Fibroblast of upper back skin (primary cell): ENCODE measurements at places on chromosomes 1 and 21.
A peak's percentile ranks its signal among the peaks of the same experiment; 100 is the strongest.

DNA sequence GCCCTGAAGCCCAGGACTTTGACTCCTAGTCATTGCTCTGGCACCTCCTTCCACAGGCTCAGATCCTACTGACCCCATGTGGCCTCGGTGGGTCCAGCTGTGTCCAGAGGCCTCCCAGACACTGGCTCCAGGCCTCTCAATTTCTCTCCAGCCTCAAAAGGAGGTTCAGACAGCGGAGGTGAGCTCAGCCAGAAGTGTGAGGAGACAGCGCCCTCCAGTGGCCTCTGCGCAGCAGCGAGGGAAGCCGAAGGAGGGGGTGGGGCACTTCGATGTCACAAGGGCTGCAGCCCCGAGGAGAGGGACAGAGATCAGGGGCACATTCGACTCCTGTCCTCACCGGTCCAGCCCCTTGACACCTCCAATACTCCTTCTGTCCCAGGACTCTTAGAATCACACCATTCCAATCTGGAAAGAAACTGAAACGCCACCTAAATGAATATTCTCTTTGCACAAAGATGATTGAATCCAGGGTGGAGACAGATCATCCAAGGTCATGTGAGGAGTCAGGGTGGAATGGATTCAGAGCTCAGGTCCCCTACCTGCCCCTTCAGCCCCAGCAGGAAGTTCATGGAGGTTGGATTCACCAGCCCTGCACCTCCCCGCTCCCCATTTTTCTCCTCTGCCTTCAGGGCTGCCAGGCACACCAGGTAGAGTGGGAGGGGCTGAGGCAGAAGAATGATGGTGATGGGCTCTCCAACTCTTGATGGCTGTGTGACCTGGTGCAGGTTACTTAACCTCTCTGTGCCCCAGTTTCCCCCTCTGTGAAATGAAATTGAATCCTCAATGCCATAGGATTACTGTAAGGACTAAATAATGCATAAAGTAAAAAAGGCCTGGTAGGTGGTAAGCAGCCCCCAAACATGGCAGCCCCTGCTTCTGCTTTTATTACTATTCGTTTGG, 34.8 kb upstream of the ZBTB40 start:
- peak; percentile 69 for DNase-seq

DNA sequence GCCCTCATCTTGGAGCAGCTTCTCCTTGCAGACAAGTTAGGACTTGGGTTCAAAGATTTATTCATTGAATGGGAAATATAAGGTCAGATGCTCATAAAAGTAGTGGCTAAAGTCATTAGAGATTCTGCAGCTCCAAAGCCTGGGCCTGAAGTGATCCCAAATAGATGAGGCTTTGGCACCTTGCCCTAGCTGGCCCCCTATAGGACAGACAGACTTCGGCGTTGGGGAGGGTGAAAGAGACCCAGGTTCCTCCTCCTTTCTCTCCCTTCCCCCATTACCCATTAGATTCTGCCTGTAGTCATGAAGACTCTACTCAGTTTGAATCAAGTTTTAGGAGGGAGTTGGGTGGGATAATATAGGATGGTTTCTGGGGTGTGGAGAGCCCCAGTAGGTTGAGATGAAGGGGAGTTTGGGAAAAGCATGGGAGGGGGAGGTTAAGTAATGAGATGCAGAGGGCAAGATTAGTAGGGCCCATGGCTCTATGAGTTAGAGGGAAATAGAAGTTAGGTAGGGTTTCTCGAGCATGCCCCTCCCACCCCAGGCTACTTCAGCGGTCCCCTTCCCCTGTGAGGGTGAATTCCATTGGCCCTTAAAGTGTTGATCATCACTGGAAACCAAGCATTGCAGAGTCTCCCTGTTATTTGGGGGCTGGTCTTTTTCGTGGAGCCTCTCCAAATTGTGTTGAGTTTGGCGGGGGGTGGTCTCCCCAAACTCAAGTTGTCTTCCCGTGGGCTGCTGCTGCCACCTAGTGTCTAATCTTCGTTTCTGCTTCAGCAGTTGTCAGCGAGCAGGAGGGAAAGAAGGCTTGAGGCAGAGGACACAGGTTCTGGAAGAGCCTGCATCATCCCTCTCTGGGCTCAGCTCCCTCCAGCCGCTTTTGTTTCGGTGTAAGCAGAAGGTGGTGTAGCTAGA, 2.1 kb upstream of the AHDC1 start:
- DNase-seq: peak; percentile 69

GRCh38 chr1:89657886-89658285, 25.0 kb downstream of the LRRC8C start:
- DNase-seq: no peak

- no peak for DNase-seq
Observed at GRCh38 chr1:119276558-119276957, 92.0 kb upstream of the HAO2 start.
